ENCODE measurements at places on chromosomes 4 and X. TPM values are rescaled to one million over a fixed set of nuclear protein-coding genes. Genes with fewer than 3 reads are reported as not detected.
A peak's percentile ranks its signal among the peaks of the same experiment; 100 is the strongest.

- H3K4me1 ChIP-seq, result no peaks in the 10 kb centered on the region
- no peaks in the 10 kb centered on the region for H3K36me3 ChIP-seq
- no peak for DNase-seq
- H3K4me3 ChIP-seq, result no peak overlapping the region
- H3K27ac ChIP-seq, result no peak overlapping the region
Observed at GRCh38 chrX:133881007-133881406, 104.4 kb downstream of the GPC3 start.

- H3K27ac ChIP-seq, result no peak overlapping the region
- H3K4me1 ChIP-seq, result no peaks in the 10 kb centered on the region
- DNase-seq, result no peak
- H3K36me3 ChIP-seq, result no peaks in the 10 kb centered on the region
- H3K4me3 ChIP-seq, result no peak overlapping the region
Observed at GRCh38 chr4:4182835-4183568, 43.7 kb downstream of the OTOP1 start.

DNA sequence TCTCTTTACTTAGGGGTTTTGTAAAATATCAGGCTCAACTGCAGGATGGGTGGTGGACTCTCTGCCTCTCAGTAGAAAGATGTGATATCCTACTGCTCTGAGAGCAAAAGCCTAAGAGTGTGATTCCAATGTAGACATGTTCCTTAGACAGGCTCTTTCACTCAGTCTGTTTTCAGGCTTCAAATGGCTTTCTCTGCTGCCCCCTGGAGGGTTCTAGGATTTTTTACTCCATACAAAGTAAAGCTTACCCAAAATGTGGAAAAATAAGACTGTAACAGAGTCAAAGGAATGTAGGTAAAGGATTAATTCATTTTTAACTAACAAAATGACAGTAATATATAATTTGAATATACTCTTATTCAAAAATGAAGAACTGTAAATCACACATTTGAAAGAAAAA, 32.1 kb downstream of the ZGRF1 start:
- H3K4me1 ChIP-seq, result no peaks in the 10 kb centered on the region
- no peak overlapping the region for H3K4me3 ChIP-seq
- no peak for DNase-seq

- no peaks in the 10 kb centered on the region for H3K36me3 ChIP-seq
- peaks cover 1% of the 10 kb centered on the region for H3K4me1 ChIP-seq
- DNase-seq, result no peak
- no peaks in the 10 kb centered on the region for H3K27me3 ChIP-seq
- no peak overlapping the region for H3K27ac ChIP-seq
- H3K4me3 ChIP-seq, result no peak overlapping the region
Observed at GRCh38 chr4:38894322-38894982, 26.8 kb downstream of the FAM114A1 start.

- H3K36me3 ChIP-seq, result no peaks in the 10 kb centered on the region
- H3K27ac ChIP-seq, result no peak overlapping the region
- no peaks in the 10 kb centered on the region for H3K4me1 ChIP-seq
- no peak for DNase-seq
Observed at GRCh38 chr4:81164623-81165416, 50.2 kb downstream of the PRKG2 start.

DNA sequence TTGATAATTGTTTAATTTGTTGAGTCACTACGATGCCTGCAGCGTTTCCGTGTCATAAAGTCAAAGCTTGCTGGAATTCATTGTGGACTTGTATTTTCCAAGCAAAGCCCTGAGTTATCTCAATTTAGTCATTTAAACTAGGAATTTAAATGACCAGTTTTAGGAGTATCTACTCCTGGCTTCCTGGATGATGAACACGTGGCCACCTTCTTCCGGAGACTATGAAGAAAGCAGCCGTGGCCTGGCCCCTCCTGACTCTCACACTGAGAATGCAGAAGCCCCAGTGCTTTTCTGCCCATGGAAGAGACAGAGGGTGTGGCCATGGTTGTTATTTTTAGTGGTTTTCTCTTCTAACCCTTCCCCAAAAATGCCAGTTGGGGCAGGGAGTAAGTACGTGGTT, 250.7 kb upstream of the GATB start:
- H3K4me1 ChIP-seq, result peaks cover 15% of the 10 kb centered on the region
- H3K27me3 ChIP-seq, result peaks cover 7% of the 10 kb centered on the region
- no peak overlapping the region for H3K4me3 ChIP-seq
- no peaks in the 10 kb centered on the region for H3K36me3 ChIP-seq
- no peak for DNase-seq

DNA sequence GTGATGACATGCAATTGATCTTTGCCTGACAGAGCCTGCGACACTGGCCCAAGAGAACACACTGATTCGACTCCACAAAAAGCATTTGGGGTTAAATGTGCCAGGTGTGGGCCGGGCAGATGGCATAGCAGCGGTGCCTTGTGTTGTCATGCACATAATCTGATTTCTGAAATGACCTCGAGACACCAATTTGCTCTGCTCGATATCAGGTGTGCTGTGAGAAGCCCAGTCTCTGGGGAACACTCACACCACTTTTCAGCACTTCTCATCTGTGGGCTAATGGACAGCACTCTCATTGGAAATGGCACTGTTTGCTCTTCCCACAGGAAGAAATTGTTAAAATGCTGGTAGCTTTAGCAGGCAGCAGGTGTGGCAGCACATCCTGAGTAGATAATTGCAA, 738.3 kb upstream of the TENM3 start:
- H3K27ac ChIP-seq, result no peak overlapping the region
- DNase-seq, result no peak
- H3K36me3 ChIP-seq, result no peaks in the 10 kb centered on the region
- no peak overlapping the region for H3K4me3 ChIP-seq

GRCh38 chrX:129846716-129847115, 3.0 kb upstream of the ZDHHC9 start:
- H3K36me3 ChIP-seq, result peaks cover 2% of the 10 kb centered on the region
- H3K27ac ChIP-seq, result no peak overlapping the region

GRCh38 chr4:5973033-5973432, 45.2 kb downstream of the C4orf50 start:
- no peak overlapping the region for H3K4me3 ChIP-seq
- H3K27ac ChIP-seq, result no peak overlapping the region
- H3K4me1 ChIP-seq, result no peaks in the 10 kb centered on the region
- no peaks in the 10 kb centered on the region for H3K36me3 ChIP-seq
- DNase-seq, result no peak
- H3K27me3 ChIP-seq, result peaks cover 8% of the 10 kb centered on the region

DNA sequence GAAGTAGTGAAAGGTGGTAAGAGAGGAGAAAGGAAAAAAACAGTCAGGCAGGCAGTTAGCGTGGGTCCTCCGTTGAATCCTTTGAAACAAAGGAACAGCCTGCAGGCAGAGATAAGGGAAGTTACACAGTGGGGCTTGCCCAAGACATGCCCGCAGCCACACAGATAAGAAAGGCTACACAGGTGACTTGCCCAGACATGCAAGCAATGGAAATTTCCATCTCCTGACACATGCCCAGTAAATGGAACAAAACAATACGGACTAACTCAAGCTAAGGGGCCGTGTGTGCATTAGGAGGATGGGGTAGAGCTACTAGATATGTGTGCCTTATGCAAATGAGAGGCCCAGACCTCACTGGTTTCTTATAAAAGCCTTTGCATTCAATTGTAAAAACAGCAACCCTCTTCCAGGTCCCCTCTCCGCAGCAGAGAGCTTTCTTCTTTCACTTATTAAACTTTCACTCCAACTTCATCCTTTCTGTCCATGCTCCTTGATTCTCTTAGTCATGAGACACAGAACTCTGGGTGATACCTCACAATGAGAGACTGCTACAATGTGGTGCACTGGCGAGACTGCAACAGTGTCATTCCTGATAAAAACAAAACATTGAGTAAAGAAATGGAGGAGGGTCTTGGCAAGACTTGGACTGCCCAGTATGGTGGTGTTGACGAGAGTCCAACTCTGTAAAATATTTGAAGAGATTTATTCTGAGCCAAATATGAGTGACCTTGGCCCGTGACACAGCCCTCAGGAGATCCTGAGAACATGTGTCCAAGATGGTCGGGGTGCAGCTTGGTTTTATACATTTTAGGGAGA, 997.4 kb upstream of the PRKX start:
- DNase-seq, result no peak
- no peak overlapping the region for H3K4me3 ChIP-seq
- H3K36me3 ChIP-seq, result no peaks in the 10 kb centered on the region
- peaks cover 2% of the 10 kb centered on the region for H3K4me1 ChIP-seq

DNA sequence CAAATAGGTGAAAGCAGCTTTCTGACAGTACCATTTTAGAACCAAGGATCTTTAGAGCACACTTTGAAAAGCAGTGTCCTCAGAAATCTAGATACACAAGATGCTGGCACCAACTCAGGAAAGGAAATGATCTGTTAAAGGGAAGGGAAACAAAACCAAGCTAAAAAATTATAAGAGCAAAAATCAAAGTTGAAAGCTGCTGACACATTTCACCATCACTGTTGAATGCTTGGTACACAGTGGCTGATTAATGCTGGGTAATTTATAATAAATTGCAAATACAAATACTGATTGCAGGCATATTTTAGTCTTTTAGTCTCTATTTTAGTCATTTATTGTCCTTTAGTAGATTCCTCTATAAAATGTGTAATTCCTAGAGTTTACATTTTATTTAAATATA, 1540.1 kb upstream of the PCDH10 start:
- no peaks in the 10 kb centered on the region for H3K27me3 ChIP-seq
- H3K4me1 ChIP-seq, result no peaks in the 10 kb centered on the region
- no peak overlapping the region for H3K4me3 ChIP-seq
- H3K27ac ChIP-seq, result no peak overlapping the region

- H3K36me3 ChIP-seq, result peaks cover 6% of the 10 kb centered on the region
- no peaks in the 10 kb centered on the region for H3K27me3 ChIP-seq
- H3K4me1 ChIP-seq, result peaks cover 25% of the 10 kb centered on the region
- peak within 1 kb of the TSS; percentile 92 for H3K27ac ChIP-seq
- peak within 1 kb of the TSS; percentile 94 for H3K4me3 ChIP-seq
- peak; percentile 20 for DNase-seq
Observed at GRCh38 chrX:56729152-56729850, at the start of gene NBDY. TSS of gene NBDY (plus strand) at chrX:56729243. CDS start at chrX:56729354, 111 bp downstream.

GRCh38 chr4:25299476-25300203, 12.9 kb upstream of the ZCCHC4 start:
- H3K36me3 ChIP-seq, result no peaks in the 10 kb centered on the region
- DNase-seq, result no peak
- H3K27me3 ChIP-seq, result peaks cover 13% of the 10 kb centered on the region
- H3K4me3 ChIP-seq, result no peak overlapping the region
- peaks cover 6% of the 10 kb centered on the region for H3K4me1 ChIP-seq
- H3K27ac ChIP-seq, result no peak overlapping the region

Gene NSUN7
- 1.4 TPM for total RNA-seq

Gene RNF128
- total RNA-seq, result not detected

Gene PDE5A
- total RNA-seq, result 0.66 TPM

Gene TMA16
- total RNA-seq, result 54.1 TPM

Gene FRAS1
- not detected for total RNA-seq

Gene FAM9B
- not detected for total RNA-seq

Gene BDH2
- 5.1 TPM for total RNA-seq

Gene CABS1
- not detected for total RNA-seq

Gene GAGE1
- total RNA-seq, result not detected

Gene AADAT
- not detected for total RNA-seq

All from activated B cell treated with CpG ODN at 0.5 μM for 24 hours (primary cell).